Endodermal cell (in vitro differentiated cells): ENCODE measurements at places on chromosomes 12 and 14. TPM values are rescaled to one million over a fixed set of nuclear protein-coding genes. Genes with fewer than 3 reads are reported as not detected.
A peak's percentile ranks its signal among the peaks of the same experiment; 100 is the strongest.

DNA sequence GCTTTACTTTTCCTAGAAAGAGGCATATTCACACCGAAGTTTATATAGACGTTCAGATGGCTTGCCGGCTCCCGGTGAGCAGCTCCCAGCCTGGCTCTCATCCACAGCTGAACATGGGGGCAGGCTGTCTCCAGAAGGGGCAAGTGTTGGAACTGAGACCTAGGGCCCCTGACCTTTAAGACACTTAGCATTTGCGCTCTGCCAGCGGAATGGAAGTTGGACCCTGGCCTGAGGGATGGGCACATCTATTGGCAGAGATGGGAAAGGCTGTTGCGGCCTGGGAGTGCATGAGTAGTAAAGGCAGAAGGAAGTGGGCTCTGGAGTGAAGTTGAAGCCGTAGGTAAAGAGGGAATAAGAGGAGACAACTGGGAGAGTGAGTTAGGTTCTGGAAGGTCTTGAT is 54.2 kb upstream of the TSPAN9 start:
- DNase-seq = no peak
- H3K27ac ChIP-seq = no peak overlapping the region
- H3K4me3 ChIP-seq = no peak overlapping the region
- no peaks in the 10 kb centered on the region for H3K27me3 ChIP-seq
- H3K4me1 ChIP-seq = no peaks in the 10 kb centered on the region
- peaks cover 41% of the 10 kb centered on the region for H3K36me3 ChIP-seq

KLHL28 gene
- 18.6 and 19.0 TPM in 2 replicates for total RNA-seq

- no peak for DNase-seq
- H3K4me3 ChIP-seq = no peak overlapping the region
- no peaks in the 10 kb centered on the region for H3K4me1 ChIP-seq
- H3K27me3 ChIP-seq = no peaks in the 10 kb centered on the region
These were observed 250.4 kb upstream of the ALG10 start for GRCh38 chr12:33771889-33772288.

ZNF605 gene
- 22.8 and 25.8 TPM in 2 replicates for total RNA-seq

CEP290 gene
- total RNA-seq = 28.3 to 34.8 TPM (median 31.9 TPM) in 3 replicates

GRCh38 chr12:58570411-58570810 is 349.9 kb downstream of the LRIG3 start:
- no peaks in the 10 kb centered on the region for H3K4me1 ChIP-seq
- H3K27me3 ChIP-seq = no peaks in the 10 kb centered on the region
- no peaks in the 10 kb centered on the region for H3K36me3 ChIP-seq
- no peak overlapping the region for H3K4me3 ChIP-seq
- no peak overlapping the region for H3K27ac ChIP-seq

DNA sequence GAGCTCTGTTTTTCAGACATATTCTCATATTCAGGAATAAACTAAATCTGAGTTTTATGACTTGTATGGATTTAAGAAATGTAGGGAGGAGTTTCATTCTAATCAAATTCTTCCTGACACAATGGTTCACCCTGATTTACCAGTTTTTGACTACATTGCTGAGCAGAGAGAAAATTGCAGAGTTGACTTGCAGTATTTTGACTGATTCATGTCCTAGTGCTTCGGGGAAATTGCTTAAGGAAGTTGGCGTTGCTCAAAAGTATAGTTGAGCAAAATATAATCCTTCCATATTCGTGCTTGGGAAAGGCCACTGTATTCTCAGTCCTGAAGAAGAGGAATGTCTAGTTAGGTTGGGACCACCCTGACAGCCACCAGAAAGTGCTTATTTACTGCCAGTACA is 1.3 kb upstream of the TWF1 start:
- H3K4me3 ChIP-seq = peak overlapping the region; percentile 99
- peaks cover 19% of the 10 kb centered on the region for H3K36me3 ChIP-seq
- H3K27ac ChIP-seq = no peak overlapping the region

ENO2 gene
- total RNA-seq = 135 to 785 TPM (median 139 TPM) in 3 replicates

DNA sequence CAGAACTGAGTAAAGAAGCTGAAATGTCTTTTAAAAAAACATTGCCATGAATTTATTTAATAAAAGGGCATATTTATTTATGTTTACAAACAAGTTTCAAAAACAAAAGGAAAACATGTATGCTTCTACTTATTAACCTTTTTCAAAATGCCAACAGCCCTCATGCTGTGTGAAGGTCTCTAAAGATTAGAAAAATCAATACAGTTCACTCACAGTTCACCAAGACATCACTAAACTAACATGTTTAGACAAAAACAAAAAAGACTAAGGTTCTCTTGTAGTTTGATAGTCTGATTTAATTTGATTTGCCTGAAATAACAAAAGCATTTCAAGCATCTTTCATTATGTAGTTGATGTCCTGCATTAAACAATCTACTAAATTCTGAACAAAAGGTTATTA is 63.9 kb upstream of the POC1B start:
- H3K4me3 ChIP-seq = no peak overlapping the region
- no peaks in the 10 kb centered on the region for H3K27me3 ChIP-seq
- no peak overlapping the region for H3K27ac ChIP-seq
- H3K36me3 ChIP-seq = peaks cover 61% of the 10 kb centered on the region

SERPINA12 gene
- total RNA-seq = not detected in 2 replicates

DCN gene
- total RNA-seq = not detected in 2 replicates

- H3K36me3 ChIP-seq = no peaks in the 10 kb centered on the region
- H3K4me1 ChIP-seq = peaks cover 18% of the 10 kb centered on the region
- DNase-seq = peak; percentile 71
- H3K27ac ChIP-seq = no peak overlapping the region
- H3K27me3 ChIP-seq = no peaks in the 10 kb centered on the region
- H3K4me3 ChIP-seq = peak overlapping the region; percentile 44
These were observed 265.5 kb downstream of the ATP23 start for GRCh38 chr12:58206876-58207275.

DNA sequence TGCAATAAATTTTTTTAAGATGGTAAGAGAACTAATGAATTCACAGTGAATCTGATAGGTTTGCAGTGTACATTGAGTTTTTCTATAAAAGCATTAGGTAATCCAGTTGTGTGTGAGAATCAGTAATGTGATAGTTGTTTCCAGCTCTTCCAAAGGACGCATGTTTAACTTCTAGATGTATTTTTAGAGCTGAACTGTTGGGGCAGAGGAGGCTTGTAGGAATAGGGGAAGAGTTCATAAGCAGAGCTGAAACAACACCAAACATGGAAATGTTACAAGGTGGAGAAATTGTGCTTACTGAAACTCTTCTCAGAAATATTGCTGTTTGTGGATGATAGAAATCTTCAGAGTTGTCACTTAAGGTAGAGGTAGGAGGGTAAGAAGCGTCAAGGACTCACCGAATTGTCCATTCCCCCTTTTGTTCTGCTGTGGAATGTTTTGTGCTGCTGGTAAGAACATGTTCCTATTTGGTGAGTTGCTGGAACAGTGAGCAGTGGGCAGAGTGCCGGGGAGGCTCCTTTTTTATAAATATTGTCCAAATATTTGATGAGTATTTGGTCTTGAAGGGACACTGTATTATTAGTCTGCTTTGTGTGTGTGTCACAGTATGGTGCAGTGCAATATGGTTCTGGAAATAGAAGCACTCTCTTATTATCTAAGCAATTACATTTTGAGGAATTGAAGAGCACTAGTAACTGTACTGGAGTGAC is 76.7 kb downstream of the ANO6 start:
- H3K4me3 ChIP-seq = no peak overlapping the region
- DNase-seq = no peak
- no peak overlapping the region for H3K27ac ChIP-seq
- H3K27me3 ChIP-seq = no peaks in the 10 kb centered on the region

GRCh38 chr12:84435682-84436081 is 476.9 kb downstream of the SLC6A15 start:
- H3K36me3 ChIP-seq = no peaks in the 10 kb centered on the region
- no peak overlapping the region for H3K27ac ChIP-seq
- H3K4me1 ChIP-seq = no peaks in the 10 kb centered on the region
- no peak overlapping the region for H3K4me3 ChIP-seq
- H3K27me3 ChIP-seq = no peaks in the 10 kb centered on the region
- DNase-seq = no peak

DNA sequence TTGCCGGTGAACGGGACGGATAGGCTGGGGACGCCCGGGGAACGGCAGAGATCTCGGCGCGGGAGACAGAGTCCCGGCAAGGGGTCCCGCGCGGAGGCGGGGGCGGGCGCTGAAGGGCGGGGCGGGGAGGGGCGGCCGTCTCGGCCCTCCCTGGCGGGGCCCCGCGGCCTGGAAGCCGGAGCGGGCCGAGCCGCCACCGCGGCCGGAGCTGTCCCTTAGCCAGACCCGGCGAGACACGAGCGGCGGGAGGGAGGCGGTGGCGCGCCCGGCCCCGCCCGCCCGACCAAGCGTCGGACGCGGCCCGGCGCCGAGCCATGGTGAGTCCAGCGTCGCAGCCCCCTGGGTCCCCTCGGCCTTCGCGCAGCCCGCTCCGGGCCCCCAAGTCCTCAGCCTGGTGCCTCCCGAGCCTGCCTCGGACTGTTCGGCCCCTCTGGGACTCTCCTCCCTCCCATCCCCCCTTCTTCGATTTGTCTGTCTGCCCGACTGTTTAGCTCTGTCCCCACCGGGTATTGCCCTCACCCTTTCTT is at the start of gene ARHGEF40:
ARHGEF40 (plus strand) TSS at position 222 of the 527 bp plus-strand sequence; CDS start at position 315, 93 bp downstream.
- no peaks in the 10 kb centered on the region for H3K27me3 ChIP-seq
- H3K36me3 ChIP-seq = peaks cover 25% of the 10 kb centered on the region
- DNase-seq = peak; percentile 86
- H3K27ac ChIP-seq = peak within 1 kb of the TSS; percentile 94

DNA sequence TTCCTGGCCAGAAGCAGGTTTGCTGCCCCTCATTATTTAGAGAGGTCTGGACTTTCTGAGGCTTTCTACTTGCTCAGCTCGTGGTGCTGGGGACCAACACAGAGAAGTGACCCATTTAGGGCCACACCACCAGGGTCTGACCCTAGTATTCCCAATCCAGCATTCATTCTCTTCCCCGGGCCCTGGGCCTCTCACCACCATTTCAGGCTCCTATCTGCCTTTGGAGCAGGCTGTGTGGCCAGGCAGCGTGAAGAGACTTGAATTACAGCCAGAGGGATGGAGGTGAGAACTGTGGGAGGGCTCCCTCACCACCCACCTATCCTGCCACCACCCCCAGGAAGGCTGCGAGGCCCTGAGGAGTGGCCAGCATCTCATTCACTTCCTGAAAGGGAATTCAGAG is 24.6 kb downstream of the FAM222A start:
- H3K36me3 ChIP-seq = peaks cover 6% of the 10 kb centered on the region
- H3K4me3 ChIP-seq = peak overlapping the region; percentile 66
- peak; percentile 58 for DNase-seq
- peaks cover 67% of the 10 kb centered on the region for H3K4me1 ChIP-seq
- H3K27ac ChIP-seq = no peak overlapping the region

DNA sequence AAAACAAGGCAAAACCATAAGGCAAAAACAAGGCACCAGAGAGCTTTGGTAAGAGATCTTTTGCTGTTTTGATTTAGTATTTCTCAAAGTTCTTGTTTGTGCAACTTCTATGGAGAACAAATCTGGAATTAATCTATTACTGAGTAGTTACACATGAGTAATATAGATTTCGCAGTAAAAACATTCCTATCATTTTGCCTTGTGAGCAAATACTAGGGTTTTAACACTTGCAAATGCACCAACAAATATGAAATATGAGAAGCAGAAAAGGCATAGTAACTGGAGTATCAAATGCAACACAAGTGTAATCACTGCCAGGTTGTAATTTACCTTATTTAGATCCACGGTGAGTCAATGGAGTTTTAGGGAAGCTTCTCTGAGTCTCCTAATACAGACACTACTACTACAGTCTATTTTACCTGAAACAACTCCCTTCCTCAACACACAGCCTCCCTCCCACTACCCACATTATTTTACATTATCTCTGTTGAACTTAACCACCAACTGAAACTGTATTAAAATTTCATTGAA is 324.1 kb downstream of the FLRT2 start:
- no peaks in the 10 kb centered on the region for H3K27me3 ChIP-seq
- no peak overlapping the region for H3K4me3 ChIP-seq
- DNase-seq = no peak

GRCh38 chr12:73656375-73656774 is 881.3 kb upstream of the ATXN7L3B start:
- H3K36me3 ChIP-seq = no peaks in the 10 kb centered on the region
- DNase-seq = no peak
- no peaks in the 10 kb centered on the region for H3K27me3 ChIP-seq
- no peak overlapping the region for H3K4me3 ChIP-seq
- H3K4me1 ChIP-seq = no peaks in the 10 kb centered on the region

DNA sequence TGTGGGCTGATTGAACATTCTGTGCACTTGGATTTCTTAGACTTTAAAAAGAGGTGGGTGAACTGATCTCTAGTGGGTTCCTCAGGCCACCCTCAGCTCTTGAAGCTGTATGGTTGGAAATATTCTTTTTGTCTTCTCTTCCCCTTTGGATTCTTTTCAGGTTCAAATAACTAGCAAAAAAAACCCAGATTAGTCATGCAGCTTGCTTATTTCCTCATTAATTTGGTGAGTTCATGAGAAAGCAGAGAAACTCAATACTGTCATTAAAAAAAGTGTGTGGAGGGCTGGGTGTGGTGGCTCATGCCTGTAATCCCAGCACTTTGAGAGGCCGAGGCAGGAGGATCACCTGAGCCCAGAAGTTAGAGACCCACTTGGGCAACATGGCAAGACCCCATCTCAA is 183.4 kb downstream of the ESR2 start:
- peaks cover 9% of the 10 kb centered on the region for H3K36me3 ChIP-seq
- no peak for DNase-seq
- no peaks in the 10 kb centered on the region for H3K4me1 ChIP-seq
- H3K27ac ChIP-seq = no peak overlapping the region

DNA sequence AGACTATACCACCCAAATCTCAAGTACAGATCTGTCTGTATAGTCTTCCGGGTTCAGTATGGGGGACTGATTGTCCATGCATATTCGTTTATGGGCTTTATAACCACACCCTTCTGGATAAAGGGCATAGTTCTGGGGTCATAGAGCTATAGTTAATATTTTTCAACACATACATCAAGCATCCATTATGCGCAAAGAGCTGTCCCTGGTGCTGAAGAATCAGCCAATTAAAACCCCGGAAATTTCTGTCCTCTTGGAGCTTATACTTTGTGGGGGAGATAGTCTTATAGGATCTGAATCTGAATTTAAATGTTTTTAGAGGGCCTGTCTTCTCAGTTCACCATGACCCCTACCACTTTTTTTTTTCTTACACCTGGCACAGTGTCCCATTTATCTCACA is 256.7 kb downstream of the SUDS3 start:
- peak; percentile 62 for DNase-seq
- no peak overlapping the region for H3K4me3 ChIP-seq
- H3K27me3 ChIP-seq = peaks cover 5% of the 10 kb centered on the region
- H3K4me1 ChIP-seq = no peaks in the 10 kb centered on the region
